ENCODE measurements at places on chromosomes 3 and 15.

- DNase-seq: peak; percentile 67
Observed at GRCh38 chr3:17753632-17753992, 11.2 kb upstream of the TBC1D5 start.

- no peak for DNase-seq
Observed at GRCh38 chr15:57406062-57406772, 29.9 kb downstream of the CGNL1 start.

DNA sequence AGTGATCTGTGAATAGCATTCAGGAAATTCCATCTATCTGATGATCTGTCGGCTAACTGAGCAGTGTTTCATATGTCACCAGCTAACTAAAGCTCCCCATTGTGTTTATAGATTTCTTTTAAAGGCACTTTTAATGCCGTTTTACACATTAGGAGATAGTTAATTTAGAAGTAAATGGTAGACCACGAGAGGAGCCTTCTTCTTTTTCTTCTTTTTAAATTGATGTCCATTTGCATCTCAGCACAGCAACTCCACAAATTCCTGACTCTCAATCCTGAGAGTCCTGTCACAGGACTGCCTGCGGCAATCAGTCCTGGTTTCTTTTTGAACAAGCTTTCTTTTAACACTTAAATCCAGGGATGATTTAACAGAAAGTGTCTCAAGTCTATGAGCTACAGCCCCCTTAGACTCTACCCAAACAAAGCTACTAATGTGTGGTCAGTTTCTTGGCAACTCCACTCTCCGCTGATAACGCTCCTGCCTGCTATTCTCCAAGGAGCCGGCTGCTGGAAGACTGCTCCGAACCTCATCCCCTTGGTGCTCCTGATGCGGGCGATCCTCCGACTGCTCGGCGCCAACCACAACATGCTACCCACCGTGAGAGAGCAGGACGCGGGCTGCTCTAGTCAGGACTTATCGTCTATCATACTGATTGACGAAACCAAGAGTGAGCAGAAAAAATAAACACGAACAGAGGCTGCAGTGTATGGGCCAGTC is 421.4 kb downstream of the MECOM start:
- DNase-seq: peak; percentile 63

DNA sequence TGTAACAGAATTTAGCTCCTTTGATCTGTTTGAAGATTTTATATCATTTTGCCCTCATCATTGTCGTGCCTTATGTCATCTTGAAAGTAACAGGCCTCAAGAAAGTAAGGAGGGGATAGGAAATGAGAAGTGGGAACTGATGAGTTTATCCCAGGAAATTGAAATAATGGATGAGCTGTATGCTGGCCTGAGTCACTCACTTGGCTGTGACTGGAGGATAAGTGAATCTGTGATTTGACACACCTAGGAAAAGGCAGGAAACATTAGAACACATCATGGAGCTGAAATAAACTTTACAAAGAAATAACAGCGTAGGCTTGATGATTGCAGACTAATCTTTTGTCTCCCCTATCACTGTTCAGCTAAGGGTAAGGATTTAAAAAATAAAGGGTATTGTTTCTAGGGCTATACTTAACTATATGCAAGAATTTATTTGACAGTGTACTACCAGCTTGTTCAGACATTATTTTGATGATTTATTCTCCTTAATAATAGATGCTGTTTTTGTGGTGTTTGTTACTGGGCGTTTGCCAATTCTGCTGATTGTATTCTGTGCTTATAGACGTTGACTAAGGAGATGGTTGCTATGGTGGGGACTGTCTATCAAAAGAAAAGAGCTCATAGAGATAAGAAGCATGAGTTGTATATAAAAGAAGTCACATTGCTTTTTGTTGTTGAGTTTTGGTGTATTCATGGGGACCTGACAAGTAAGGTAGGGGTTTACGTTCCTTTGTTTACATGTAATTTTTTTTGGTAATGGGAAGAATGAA is 105.6 kb upstream of the ROPN1 start:
- DNase-seq: no peak

DNA sequence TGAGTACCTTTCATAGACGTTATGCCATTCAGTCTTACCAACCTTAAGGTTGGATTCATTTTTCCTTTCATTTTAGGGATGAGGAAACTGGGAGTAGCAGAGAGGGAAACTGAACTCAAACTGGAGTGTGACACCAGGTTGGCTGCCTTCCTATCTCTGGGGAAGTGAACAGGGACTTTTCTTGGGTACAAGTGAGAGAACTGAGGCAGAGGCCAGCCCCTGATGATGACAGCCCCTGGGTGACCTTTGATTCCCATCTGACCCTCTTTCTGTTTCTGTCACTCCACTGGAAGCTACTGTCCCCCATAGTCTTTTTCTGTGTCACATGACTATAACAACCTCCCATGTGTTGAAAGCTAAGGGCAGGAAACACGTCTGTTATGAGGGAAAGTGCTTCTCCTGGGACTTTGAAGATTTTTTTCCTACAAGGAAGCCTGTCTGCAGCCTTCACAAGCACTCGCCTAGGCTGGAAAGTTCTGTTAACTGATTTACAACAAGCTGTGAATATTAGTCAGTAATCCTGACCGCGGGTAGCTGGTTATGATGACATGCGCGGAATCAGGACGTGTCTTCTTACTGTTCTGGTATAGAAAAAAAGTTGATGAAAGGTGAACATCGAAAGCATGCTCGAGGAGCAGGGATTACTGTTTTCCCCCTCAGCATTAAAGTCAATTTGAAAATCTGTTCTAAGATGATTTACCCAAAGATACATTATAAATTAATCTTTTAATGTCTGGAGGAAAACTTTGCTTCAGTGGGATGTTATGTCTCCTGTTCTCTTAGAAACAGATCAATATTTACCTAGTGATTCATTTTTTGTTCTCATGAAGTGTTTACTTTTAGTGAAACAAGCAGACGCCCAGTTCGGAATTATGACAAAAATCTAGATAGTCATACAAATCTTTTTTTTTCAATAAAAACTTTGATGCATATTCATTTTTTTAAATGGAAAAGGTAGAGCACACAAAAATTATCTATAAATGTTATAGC is 31.5 kb downstream of the ABHD2 start:
- DNase-seq: no peak

DNA sequence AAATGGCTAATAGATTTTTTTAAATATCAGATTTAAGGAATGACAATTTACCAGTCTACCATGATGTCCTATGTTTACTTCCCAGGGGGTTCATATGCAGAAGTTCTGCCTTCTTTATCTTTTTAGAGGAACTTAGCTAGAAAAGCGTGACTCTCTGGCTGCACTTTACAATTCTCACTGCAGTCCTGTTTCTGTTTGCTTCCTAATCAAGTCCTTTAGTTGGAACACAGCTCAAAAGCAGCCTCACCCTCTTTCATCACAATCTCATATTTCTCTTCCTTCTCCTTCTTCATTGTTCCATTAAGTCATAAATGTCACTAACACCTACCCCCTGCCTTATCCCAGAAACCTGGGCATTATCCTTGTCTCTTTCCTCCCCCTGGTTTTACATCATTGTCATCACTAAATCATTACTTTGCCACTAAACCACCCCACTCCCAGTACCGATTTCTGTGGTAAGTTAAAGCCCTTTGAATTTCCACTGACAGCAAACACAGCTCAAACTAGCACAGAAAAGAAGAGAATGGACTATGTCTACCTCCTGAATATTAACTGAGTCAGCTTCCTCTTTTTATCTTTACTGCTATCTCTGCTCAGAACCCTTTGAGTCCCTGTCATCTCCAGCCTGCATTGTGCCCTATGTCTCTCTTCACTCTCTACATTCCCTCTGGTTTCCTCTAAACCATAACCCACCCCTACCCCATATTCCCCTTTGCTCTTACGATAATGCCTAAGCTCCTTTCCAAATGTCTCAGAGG is 13.8 kb upstream of the PPP4R2 start:
- DNase-seq: no peak

- no peak for DNase-seq
Observed at GRCh38 chr3:8767667-8768363, 1.6 kb downstream of the OXTR start.

DNA sequence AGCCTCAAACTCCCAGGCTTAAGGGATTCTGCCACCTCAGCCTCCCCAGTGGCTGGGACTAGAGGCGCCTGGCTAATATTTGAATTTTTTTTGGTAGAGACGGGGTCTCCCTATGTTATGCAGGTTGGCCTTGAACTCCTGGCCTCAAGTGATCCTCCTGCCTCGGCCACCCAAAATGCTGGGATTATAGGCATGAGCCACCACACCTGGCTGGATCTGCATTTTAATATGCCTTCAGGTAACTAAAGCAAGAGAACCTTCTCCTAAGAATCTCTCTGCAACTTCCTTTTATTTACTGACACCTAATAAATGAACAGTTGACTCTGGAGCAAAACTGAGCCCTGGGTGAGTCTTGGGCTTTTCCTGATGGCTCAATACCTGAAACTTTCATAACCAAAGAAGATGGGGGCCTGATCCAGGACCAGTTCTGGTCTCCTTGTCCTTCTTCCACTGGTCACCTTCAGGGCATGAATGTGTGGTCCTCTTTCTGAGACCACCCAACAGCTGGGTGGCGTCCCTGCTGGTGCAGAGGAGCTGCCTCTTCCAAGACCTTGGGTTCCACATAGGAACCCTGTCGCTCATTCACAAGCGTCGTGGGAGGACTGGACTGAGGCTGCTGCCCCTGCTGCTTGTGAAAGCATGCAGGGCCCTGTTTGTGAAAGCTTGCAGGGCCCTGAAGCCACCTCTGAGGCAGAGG is 28.2 kb downstream of the CCR9 start:
- no peak for DNase-seq

DNA sequence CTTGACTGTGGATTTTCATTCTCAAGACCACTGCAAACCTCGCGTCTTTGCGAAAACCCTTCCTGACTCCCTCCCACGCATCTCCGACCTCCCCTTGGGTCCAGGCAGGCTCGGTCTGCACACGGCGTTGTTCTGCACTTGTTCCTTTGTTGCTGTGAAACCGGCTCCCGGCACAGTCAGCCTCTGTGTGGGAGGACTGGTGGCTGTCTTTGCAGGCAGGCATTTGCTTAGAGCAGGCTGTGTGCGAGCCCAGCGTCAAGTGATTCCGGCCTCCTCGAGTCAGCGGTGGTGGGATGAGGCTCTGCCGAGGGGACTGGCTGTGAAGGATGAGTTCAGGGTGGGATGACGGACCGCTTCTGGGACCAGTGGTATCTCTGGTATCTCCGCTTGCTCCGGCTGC is 102.6 kb upstream of the ROPN1 start:
- DNase-seq: no peak

GRCh38 chr15:99466701-99467337 is 99.0 kb upstream of the MEF2A start:
- DNase-seq: no peak

GRCh38 chr15:66939451-66940023 is 125.9 kb upstream of the SMAD3 start:
- no peak for DNase-seq

GRCh38 chr15:78627348-78627747 is 6.6 kb upstream of the CHRNA3 start:
- DNase-seq: no peak

GRCh38 chr3:122902326-122902725 is 107.5 kb downstream of the SLC49A4 start:
- no peak for DNase-seq

GRCh38 chr15:91219206-91219605 is 119.1 kb downstream of the SV2B start:
- no peak for DNase-seq

DNA sequence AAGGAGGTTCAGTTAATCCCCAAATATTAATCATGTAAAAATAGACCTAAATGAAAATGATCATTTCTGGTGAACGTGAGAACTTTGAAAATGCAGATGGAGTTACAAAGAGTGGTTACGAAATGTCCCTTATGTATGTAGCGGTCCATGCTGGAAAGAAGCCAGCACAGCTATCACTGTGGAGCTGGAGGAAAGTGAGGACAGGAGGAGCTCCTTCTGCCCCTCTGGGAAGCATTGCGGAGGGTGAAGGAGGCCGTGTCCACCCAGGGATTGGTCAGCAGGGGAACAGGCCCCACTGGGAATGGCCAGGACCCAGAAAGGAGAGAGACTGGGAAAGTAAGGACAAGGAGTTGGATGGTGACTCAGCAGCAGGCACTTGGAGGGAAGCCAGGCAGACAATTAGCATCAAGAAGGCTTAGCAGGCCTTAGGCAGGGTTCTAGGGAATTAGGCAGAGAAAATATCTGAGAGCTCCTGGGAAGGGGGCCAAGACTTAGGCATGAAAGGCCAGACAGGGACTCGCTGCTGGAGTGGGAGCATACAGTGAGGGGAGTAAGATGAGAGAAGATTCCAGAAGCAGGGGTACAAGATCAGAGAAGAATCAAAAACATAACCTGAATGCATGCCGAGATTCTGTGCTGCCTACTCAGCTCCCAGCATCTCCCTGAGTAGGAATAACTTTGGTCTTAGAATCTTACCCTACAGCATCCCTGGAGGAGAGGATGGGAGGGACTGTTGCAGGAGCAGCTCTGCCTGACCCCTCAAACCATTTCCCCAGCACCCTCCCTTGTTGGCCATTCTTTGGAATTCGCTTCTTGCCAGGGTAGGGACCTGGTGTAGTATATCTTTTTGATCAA is 171.0 kb upstream of the UMPS start:
- peak; percentile 98 for DNase-seq

- peak; percentile 28 for DNase-seq
Observed at GRCh38 chr3:12392101-12392878, 92.0 kb upstream of the TSEN2 start.

Data from SJCRH30 (cell line).